ENCODE measurements at places on chromosomes 7 and 10. TPM values are rescaled to one million over a fixed set of nuclear protein-coding genes. Genes with fewer than 3 reads are reported as not detected.

Gene PIK3AP1
- total RNA-seq: 0.40 TPM

Gene MBL2
- total RNA-seq: not detected

Gene HOXA10
- 5.8 TPM for total RNA-seq

Gene TRIL
- total RNA-seq: under 0.01 TPM

Gene PAX4
- total RNA-seq: not detected

Gene ETV1
- total RNA-seq: 15.2 TPM

Gene MACROH2A2
- 0.66 TPM for total RNA-seq

Gene HELLS
- total RNA-seq: 111 TPM

Gene OR2A1
- not detected for total RNA-seq

Gene ACBD7
- 1.7 TPM for total RNA-seq

Gene EBLN1
- total RNA-seq: not detected

Gene GPR26
- total RNA-seq: not detected

Gene ACTL6B
- total RNA-seq: not detected

Measured in thoracic aorta endothelial cell (primary cell).